NT2/D1 (cell line): ENCODE measurements at places on chromosomes 11 and 22.
A peak's percentile ranks its signal among the peaks of the same experiment; 100 is the strongest.

GRCh38 chr11:14974515-14975251 is 2.5 kb upstream of the CALCA start:
- DNase-seq: peak; percentile 60

- DNase-seq: no peak
Measured at GRCh38 chr11:117874910-117875381, 1.5 kb downstream of the FXYD6 start.

DNA sequence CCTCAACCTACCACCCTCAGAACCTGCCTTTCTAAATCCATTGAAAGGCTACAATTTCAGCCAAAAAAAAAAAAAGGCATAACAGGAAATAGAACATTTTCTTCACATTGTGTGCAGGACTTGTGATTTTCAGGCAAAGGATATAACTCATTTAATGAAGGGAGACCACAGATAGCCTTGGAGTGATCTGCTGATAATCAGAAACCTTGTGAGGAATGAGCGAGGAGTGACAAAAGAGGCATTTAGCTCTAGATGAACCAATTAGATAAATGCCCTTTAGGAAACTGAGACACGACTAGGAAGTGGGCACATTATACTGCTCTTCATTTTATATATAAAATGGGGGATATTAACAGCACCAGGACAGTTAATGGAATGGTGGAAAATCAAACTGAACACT is 216.5 kb upstream of the GRIA4 start:
- DNase-seq: no peak

GRCh38 chr11:1653541-1654387 is 24.2 kb downstream of the KRTAP5-5 start:
- no peak for DNase-seq

DNA sequence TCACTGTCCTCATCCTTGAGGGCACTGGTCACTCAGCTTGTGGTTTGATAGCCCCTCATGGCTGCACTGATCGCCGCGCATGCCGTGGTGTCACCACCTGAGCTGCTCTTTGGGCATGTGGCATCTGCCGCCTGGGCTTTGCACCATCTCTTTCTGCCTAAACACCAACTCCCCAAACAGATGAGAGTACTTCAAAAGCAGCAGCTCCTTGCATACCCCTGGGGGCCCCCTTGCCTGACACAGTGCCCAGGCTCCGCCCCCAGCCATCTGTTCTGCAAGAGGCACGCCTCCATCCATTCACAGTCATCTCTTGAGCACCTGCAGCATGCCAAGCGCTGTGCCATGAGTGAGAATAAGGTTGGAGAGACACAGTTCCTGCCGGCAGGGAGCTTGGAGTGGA is 104.5 kb upstream of the B3GAT1 start:
- DNase-seq: no peak

DNA sequence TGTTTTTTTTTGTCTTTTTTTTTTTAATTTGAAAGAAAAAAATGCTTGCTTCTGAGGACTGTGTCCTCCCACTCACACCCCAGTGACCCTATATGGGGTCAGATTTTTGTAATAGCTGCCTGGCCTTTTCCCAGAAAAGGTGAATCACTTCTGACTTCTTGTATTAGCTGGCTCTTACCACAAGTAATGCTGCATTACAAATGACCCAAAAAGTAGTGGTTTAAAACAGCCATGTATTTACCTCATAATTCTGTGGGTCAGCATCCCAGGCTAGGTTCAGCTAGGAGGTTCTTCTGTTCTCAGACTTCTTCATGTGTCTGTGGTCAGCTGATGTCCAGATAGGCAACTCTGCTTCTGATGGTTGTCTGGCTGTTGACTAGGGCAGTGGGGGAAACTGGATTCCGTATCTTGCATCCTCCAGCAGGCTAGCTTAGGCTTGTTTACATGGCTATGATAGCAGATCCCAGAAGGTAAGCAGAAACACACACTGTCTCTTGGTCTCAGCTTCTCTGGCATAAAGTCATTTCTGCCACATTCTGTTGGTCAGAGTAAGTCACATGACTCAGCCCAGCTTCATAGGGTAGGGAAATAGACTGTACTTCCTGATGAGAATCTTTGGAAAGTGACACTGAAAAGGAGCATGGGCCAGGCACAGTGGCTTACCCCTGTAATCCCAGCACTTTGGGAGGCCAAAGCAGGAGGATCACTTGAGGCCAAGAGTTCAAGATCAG is 19.5 kb downstream of the LHFPL7 start:
- DNase-seq: no peak

GRCh38 chr11:66708701-66709100 is 20.3 kb downstream of the SPTBN2 start:
- no peak for DNase-seq

DNA sequence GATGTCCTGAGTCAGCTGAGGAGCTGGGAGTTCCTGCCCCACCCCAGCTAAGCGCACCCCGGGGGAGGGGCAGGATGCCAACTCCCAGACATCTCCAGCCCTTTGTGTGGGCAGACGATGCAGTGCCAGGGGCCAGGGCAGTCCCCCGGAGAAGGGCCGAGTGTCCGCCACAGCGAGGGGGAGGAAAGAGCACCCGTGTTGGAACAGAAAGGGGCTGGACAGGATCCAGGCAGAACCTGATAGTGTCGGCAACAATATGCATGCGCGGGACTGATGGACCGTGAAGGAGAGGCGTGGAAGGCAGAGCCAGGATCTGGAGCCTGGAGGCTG is 1434.7 kb downstream of the BRD1 start:
- no peak for DNase-seq

GRCh38 chr11:12845739-12846358 is 163.3 kb upstream of the RASSF10 start:
- no peak for DNase-seq

GRCh38 chr11:47408598-47409439 is 429 bp downstream of the SLC39A13 start:
- DNase-seq: no peak

DNA sequence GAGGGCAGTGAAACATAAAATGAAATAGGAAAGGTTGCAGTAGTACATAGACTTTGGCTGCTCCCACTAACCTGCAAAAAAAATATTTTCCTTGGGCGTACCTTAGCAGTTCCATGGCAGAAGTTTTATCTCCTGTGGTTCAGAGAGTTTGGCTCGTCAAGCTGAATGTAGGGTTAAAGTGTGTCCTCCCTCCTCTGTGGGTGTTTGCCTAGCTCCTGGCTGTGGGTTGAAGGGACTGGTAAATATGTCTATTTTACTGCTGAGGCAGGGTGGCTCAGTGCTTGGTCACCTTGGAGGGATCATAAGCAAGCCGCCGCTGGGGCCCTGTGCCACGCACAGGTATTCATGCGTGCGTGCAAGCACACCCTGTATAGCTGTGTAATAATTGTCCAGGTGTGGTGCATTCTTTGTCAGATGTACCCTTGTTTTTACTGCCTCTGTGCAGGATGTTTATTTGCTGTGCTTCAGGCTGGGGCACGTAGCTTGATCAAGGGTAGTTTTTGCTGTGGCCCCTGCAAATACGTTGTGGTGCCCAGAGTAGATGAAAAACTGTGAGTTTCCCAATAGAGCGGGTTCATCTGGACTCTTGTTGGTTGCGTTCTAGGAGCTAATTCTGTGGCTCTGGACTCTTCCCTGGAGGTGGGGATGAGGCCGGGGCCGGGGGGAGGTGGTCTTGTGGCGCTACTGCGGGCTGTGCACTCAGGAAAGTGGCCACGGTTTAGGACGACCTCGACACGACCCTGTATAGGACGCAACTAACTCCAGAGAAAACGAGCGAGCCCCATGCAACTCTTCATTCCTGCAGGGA is 732 bp upstream of the SORL1 start:
- DNase-seq: no peak

- no peak for DNase-seq
Measured at GRCh38 chr11:13386567-13386966, 76.5 kb downstream of the BTBD10 start.

DNA sequence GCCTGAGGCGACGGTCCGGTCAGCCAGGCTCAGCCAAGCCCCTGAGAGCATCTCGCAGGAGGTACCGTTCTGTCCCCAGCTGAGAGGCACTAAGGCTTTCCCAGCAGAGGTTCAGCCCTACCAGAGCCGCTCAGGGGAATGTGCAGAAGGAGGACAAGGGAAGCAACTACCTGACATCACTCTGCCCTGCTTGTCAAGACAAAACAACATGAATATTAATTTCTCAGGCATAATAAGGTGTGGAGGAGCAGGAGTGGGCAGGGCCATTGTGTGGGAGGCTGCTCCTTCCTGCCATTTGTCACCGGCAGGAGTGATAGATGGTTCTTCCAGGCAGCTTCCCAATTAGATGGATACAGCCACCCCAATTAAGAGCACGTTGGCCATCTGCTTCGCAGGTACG is 181.4 kb downstream of the KIRREL3 start:
- no peak for DNase-seq

GRCh38 chr11:86174101-86175046 is 70.2 kb upstream of the EED start:
- DNase-seq: no peak

- no peak for DNase-seq
Measured at GRCh38 chr11:34655335-34656008, 34.6 kb downstream of the EHF start.

DNA sequence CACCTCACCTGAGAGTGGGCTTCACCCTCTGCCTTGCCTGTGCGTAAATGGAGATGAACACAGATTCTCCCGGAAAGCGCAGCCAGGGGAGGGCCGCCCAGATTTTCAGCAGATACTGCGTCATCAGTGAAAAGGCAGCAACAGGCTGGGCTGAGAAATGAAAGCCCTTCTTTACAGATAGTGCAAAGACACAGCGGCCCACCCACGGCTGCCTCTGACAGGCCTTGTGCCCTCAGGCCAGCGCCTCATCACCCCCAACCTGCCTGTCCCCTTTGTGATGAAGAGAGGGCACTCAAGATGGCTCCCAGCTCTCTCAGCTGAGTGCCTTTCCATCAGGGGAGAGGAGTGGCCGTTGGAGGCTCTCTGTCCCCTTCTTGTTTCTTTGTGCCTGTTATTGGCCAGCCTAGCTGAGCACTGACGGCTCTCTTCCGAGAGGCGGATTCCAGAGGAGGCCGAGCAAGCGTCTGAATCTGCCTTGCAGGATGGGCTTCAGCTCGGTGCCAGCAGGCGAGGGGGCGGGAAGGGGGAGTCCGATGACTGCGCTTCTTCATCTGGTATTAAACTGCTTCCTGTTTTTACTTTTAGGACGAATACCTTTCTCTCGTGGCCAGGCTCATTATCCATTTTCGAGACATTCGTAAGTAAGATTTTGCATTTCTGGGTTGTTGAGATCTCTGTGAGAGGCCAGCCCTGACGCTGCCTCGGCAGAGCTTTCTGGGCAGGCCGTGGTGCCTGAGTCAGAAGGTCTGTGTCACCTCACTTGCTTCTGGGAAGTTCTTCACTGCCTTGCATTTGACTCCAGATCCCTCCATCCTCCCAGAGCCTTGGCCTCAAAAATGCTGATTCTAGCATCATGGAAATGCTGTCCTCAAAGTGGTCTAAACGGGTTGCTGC is 43.7 kb downstream of the MED15 start:
- DNase-seq: peak; percentile 77

- DNase-seq: no peak
Measured at GRCh38 chr11:74370123-74370522, 28.1 kb downstream of the PGM2L1 start.

DNA sequence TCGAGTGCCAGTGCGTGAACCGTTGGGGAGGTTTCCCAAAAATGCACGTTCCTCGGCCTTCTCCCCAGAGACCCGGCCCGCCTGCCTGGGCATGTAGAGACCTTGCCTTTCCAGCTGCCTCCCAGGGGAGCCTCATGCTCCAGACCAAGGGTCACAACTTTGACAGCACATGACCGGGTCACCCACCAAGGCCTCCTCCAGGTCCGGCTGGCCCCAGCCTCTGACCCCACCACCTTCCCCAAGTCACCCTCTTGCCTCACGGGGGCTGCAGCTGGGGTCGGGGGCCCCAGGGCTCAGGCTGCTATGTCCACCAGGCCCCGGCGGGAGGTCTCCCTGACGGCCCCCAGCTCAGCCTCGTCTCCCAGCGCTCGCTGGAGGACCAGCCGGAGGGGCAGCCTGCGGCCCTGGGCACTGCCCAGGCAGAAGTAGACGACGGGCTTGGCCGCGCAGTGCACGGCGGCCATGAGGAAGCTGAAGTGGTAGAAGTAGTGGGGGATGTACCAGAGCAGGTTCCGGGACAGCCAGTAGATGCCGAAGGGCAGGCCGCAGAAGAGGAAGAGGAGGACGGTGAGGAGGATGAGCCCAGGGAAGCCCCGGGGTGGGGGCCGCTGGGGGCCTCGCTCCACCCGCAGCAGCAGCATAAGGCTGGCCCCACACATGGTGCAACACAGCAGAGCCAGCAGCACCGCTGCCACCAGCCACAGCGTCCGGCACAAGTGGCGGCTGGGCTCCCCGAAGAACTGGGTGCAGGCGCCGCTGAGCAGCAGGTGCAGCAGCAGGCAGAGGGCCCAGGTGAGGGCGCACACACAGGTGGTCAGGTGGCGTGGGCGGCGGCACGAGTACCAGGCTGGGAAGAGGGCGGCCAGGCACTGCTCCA is 4.4 kb downstream of the MRGPRE start:
- no peak for DNase-seq

GRCh38 chr22:20083891-20084546 is 4.0 kb downstream of the DGCR8 start:
- no peak for DNase-seq

- DNase-seq: no peak
Measured at GRCh38 chr11:122085264-122085663, 30.8 kb downstream of the BLID start.

- DNase-seq: no peak
Measured at GRCh38 chr11:43135966-43136534, 175.7 kb upstream of the API5 start.

DNA sequence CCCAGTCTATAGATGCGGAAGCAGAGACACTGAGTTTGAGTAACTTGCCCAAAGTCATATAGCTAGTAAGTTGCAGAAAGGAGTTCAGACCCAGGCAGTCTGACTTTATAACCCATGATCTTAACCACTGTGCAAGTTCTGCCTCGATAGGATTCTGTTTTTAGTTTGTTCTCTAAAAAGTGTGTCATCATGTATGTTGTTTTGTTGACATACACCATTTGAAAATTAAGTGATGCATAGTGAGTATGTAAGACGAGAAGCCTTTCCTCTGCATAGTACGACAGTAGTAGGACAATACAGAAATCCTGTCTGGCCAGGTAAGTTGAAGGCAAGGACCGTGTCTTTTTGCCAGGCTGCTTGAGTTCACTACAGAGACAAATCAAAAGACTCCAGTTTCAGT is 3.3 kb downstream of the ZC3H12C start:
- no peak for DNase-seq

DNA sequence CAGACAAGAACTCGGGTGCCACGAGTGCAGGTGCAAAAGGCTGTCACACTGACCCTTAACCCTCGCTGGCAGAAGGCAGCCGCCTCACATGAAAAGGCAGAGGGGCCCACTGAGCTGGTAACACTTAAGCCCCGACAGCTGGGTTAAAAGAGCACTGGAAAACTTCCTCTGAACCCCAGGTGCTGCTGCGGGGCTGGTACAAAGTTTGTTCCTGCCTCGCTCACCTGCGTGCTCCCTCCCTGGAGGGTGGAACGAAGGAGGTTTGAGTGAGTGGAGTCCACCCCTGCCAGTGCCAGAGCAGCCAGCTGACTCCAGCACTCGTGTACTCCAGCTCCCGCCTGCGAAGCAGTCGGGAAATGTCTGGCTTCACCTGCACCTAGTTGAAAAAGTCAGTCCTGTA is 12.6 kb downstream of the SULT4A1 start:
- DNase-seq: no peak
